ENCODE measurements at places on chromosomes 1 and 21.

DNA sequence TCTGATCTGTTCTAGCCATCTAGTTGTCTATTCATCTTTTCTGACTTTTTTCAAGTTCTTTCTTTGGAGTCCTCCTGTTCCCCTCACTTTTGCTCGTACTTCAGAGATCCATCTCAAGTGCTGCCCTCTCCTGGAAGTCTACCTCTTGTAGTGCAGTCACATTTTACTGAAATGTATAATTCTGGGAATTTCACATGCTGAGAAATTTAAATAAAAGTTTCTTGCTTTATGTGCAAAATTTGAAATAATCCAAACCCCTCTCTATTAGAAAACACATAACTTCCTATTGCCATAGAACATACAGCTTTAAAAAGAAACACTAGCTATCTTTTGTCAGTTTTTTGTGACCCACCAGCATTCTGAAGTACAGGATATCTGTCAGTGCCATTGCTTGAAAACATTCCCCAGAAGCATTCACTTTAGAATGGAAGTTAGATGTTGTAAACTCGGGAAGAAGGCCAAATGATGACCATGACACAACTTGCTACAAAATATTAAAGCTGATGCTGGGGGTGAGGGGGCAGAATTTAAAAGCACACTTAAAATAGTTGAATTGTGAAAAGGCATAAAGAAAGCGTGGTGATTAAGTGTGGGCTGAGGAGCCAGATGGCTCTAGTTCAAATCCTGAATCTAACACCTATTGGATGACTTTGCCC lies 22.0 kb downstream of the RLF start:
- no peak for DNase-seq

GRCh38 chr1:11564237-11564636 lies 85.3 kb downstream of the DISP3 start:
- no peak for DNase-seq

DNA sequence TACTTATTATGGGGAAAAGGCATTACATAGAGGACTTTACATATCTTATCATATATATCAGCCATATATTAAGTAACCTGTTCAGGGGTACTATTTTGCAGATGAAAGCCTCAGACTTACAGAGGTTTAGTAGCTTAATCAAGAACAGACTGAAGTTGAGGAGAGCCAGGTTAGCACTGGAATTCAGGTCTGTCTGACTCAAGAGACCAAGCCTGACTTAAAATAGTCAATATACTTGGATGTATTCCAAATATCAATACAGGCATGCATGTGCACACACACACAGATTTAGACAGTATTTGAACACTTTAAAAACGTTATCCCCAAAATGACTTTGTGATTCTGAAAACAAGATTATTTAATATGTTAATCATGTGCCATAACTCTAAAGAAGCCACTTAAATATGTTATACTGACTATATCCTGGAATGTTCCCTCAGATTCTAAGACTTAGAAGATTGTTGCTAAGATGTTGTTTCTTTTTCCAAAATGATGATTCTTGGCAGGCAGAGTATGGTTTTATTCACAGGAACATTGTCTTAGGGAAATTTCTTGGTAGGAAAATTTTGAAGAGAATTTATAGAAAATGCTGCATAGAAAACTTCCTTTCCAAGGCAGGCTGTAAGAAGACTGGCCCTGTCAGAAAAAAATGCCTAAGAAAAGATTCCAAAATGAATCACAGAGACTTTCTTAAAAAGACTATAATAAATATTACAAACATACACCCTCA lies 61.6 kb downstream of the ADAMTS1 start:
- no peak for DNase-seq

GRCh38 chr1:61254634-61255357 lies 172.4 kb downstream of the NFIA start:
- DNase-seq, result no peak

GRCh38 chr1:1086911-1087341 lies 12.8 kb upstream of the RNF223 start:
- DNase-seq, result no peak

- peak; percentile 29 for DNase-seq
These were observed 12.8 kb downstream of the DYNLT5 start for GRCh38 chr1:66764994-66765578.

GRCh38 chr1:44246806-44247205 lies 33.5 kb downstream of the DMAP1 start:
- no peak for DNase-seq

DNA sequence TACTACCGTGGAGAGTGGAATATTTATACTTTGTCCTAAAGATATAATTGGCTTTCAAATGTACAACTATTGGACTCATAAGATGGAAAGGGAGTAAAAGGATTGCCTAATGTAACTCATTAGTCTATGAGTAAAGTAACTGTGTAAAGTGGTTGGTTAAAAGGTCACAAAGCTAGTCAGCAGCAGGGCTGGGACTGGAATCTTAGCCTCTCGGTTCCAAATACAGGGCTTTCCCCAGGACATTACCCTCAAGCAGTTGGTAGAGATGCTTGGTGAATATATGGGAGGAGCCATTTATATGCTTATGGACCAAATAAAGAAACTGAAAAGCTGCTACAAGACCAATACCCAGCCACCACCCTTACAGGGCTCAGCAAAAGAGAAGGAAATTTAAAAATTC lies 283.7 kb downstream of the HLX start:
- no peak for DNase-seq

DNA sequence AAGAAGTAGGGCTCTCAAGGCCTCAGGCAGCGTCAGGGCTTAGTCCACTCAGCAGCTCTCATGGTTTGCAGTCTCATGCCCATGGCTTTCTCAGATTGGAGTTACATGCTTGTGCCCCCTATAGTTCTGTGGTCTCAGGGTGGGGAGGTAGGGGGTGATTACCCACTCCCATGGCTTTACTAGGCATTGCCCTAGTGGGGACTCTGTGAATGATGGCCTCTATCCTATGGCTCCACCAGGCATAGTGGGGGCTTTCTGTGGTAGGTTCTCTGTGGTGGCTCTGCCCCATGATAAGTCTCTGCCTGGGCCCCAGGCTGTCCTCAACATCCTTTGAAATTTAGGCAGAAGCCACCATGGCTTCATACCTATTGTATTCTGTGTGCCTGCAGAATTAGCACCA lies 48.9 kb downstream of the MSH4 start:
- DNase-seq, result no peak

GRCh38 chr1:214831956-214832355 lies 229.0 kb downstream of the CENPF start:
- DNase-seq, result no peak

- no peak for DNase-seq
These were observed 117.3 kb downstream of the PSMG1 start for GRCh38 chr21:39065917-39066316.

- DNase-seq, result no peak
These were observed 49.6 kb downstream of the WDR64 start for GRCh38 chr1:241701483-241702295.

DNA sequence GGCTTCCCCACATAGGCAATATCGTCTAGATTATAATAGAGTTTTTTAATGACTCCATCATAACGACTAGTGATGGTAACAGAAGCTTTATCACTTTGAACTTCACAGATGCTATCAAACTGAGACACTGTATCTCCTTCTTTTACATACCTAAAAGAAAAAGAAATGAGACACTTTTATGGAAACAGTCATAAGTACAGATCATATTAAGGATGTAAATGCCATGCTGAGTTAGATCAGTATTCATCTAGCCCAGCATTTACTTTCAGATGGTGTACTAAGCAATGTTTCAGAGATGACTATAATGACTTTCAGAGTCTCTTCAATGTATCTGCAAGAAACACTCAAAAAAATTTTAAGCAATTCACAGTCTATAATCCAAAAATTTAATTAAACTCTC lies 18.9 kb downstream of the DBT start:
- no peak for DNase-seq

DNA sequence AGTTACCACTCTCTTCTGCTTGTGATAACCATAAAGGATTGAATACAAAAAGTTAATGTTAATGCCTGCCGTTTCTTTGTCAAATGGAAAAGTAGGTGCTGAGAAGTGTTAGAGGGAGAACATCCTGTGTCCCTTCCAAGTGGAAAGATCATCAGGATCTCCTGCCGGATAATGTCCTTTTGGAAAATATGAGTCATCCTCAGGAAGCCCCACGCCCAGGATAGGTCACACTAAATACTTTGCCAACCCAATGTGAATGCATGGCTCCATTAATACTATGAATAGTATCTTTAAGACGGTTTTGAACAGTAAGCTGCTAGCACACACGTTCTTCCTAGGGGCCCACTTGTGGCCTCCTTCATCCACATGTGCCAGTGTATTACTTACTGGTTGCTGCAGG lies 279.5 kb downstream of the ZNF326 start:
- DNase-seq, result no peak

DNA sequence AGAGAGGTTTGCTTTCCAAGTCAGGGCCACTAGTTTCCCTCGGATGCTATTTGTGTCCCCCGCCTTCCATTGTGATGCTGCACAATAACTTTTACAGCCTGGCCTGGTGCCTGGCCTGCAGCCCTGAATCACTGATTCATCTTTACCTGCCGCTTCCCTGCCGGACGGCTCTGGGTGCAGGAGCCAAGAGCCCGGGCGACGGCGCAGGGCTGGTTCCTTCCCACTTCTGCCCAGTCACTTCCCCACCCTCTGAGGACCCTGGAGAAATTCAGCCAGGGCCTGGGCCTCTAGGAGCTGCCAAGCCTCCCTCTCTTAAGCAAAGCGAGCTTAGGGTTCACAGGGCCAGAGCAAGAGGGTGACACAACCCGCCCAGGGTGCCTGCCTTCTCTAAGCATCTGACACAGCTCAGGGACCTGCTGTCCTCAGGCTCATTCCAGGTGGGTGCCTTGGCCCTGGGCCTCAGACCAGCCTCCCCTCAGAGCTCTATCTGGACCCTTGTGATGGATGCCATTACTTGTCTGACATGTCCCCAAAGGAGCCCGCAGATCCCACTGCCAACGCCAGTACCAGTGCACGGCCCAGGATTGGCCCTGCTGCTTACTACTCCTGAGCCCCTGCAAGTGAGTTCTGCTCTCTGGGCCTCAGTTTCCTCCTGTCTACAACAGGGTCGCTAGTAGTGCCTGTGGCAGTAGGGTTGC lies 381.0 kb upstream of the VAMP3 start:
- no peak for DNase-seq

- peak; percentile 15 for DNase-seq
These were observed 62.5 kb downstream of the PEX14 start for GRCh38 chr1:10537082-10537766.
